H7 (cell line): ENCODE measurements at places on chromosomes 5 and 9.

DNA sequence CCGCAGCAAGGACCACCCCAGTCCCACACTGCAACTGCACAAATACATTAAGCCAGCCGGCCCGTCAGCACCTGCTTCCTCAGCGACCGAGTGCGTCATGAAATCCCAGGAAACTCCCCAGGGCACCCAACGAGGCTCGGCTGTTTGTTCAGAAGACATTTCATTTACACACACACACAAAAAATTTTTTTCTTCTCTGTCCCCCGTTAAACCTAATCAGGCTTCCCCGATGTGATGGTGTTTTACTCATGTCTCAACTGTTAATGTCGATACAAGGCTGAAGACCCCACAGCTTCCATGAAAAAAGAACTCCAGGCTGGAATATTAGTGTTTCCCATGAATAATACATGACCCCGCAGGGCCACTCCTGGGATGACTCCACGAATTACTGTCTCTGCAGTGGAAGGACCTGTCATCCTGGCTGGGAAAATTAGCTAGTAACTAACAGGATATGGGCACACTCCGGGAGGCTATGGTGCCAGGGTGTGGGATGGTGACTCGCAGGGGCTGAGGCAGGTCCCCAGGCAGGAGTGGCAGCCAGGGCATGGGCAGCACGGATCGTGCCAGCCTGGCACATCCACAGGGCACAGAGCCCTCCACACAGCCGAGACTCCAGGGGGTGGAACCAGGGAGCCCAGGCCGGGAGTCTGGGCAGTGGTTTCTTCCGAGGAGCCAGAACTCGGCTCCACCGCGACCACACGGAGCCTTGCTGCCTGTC, 102.4 kb downstream of the VAV2 start:
- DNase-seq, result peak; percentile 71

- no peak for DNase-seq
Observed at GRCh38 chr9:37931592-37931991, 27.7 kb upstream of the SLC25A51 start.

GRCh38 chr9:137018761-137019559, 9.1 kb downstream of the ABCA2 start:
- no peak for DNase-seq

GRCh38 chr5:36944607-36945225, 68.1 kb downstream of the NIPBL start:
- DNase-seq, result no peak

DNA sequence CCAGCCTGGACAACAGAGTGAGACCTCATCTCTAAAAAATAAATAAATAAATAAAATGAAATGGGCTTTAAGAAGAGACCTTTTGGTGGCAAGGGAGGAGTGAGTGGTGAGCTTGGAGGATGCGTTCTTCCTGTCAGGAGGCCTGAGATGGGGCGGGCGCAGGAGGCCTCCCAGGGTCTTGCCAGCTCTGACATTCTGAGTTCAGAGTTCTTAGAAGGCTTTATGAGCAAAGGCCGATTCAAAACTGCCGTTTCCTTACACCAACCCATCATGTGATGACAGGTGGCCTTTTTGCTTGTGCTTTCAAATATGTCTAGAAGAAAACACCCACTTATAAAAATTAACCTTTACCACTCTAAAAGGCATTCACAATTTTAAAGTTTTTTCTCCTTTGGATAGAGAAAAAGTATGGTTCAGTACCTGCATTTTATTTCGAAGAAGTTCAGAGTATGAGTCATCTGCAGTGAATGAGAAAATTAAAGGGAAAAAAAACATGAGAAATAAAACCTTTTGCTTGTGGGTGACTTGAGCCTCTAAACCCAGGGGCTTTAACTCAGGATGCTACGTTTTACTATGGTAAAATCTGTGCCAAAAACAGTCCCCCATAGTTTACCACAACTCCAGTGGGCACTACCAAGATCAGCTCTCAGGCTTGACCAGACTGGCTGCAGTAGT, 157.4 kb upstream of the OTULINL start:
- DNase-seq, result no peak
